ENCODE measurements at places on chromosomes 5 and 9.

DNA sequence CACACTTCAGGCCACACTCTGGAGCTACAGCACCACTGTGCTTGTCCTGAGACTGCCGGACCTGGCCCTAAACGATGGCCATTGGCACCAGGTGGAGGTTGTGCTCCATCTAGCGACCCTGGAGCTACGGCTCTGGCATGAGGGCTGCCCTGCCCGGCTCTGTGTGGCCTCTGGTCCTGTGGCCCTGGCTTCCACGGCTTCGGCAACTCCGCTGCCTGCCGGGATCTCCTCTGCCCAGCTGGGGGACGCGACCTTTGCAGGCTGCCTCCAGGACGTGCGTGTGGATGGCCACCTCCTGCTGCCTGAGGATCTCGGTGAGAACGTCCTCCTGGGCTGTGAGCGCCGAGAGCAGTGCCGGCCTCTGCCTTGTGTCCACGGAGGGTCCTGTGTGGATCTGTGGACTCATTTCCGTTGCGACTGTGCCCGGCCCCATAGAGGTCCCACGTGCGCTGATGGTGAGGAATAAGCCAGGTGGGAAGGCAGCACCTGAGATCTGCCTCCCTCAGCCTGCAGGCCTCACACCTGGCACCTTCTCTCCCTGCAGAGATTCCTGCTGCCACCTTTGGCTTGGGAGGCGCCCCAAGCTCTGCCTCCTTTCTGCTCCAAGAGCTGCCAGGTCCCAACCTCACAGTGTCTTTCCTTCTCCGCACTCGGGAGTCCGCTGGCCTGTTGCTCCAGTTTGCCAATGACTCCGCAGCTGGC is 14.7 kb downstream of the CRB2 start:
- no peak for DNase-seq

GRCh38 chr5:14076561-14076960 is 66.6 kb upstream of the TRIO start:
- DNase-seq: no peak

- DNase-seq: no peak
These were observed 52.2 kb downstream of the SGCD start for GRCh38 chr5:156379206-156379605.

- no peak for DNase-seq
These were observed 97.8 kb downstream of the FBXW11 start for GRCh38 chr5:171908638-171909037.

DNA sequence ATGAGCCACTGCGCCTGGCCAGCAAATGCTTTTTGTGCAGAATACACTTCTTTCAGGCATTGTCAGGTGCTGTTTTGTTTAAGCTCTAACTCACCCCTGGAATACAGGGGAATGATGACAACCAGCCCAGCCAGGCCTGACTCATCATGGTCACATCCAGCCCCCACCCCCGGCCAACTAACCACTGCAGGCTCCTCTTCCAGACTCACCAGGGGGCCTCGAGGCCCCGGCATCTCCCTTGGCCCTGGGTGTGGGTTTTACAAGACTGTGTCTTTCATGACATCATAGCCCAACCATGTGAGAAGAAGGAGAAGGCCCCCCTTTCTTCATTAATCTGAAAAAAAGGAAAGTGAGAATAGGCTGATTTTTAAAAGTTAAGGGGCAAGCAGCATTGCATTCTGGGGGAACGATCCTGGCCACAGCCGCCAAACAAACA is 35.5 kb downstream of the OLFML2A start:
- DNase-seq: peak; percentile 32

- DNase-seq: no peak
These were observed 463.5 kb upstream of the RGMB start for GRCh38 chr5:98309785-98310598.

DNA sequence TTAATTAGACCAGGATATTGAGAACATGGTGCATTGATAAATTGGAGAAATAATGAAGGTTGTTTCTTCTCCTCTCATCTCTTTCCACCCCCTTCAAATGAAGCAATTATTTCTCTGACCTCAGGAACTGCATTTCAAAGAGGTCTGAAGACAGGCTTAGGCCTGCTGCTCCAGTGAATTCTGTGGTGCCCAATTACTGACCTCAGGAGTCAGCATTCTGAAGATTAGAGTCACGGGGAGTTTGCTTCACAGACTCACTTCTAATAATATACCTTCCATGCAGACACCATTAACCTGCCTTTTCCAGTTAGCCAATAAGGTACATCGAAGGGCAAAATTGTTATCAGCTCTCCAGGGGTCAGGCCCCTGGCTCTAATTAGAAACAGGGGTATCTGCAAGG is 270.9 kb downstream of the GAS1 start:
- DNase-seq: no peak

- no peak for DNase-seq
These were observed 131.5 kb upstream of the OTULINL start for GRCh38 chr5:14450018-14450524.

DNA sequence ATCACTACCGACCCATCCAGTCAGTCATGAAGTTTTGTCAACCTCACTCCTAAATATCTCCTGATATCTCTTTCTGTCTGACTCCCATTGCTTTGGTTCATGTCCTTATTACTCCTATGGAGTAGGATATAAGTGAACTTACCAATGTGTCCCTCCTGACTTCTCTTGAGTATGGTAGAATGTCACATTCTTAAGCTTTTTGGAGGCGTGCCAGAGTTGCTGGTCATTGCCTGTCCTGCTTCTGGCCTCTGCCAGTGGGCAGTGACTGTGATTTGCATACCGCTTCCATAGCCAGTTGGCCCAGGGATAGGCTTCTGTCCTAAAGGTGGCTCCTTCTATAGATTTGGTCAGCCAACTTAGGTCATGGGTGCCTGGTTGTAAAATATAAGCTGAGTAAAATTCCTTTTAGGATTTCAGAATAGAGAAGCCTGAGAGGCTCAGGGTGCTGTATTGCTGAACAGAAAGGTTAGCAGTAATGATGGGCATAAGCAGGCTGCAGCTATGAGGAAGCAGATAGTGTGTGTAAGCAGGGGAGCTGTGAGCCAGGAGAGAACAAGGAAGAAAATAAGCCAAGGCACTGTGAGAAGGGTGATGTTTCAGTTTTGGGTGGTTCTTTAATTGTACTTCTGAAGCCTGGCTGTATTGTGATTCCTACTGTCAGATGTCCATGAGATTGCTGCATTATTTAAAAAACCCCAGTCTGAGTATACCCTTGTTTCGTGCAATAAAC is 16.1 kb upstream of the MARCHF3 start:
- DNase-seq: no peak

GRCh38 chr5:26572480-26572879 is 465.9 kb downstream of the CDH9 start:
- DNase-seq: no peak

GRCh38 chr5:71743155-71743554 is 24.1 kb downstream of the CARTPT start:
- DNase-seq: no peak

GRCh38 chr5:30804739-30805505 is 388.6 kb upstream of the CDH6 start:
- DNase-seq: peak; percentile 27

DNA sequence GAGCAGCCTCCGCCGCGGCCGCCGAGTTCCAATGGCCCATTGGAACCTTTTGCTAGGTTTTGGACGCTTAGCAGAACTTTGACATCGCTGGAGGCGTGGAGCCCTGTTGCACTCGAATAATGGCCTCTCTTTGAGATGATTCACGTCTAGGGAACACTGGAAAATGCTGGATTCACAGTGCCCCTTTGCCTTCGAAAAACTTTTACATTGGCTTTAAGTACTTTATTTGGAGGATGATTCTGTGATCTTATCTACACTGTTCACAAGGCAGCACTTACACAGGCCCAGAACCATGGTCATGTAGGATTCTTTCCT is 536 bp upstream of the PPIC start:
- no peak for DNase-seq

- DNase-seq: no peak
These were observed 10.9 kb downstream of the ACTL7B start for GRCh38 chr9:108844856-108845255.

- no peak for DNase-seq
These were observed 18.9 kb downstream of the CAMK2A start for GRCh38 chr5:150270541-150271295.

- DNase-seq: no peak
These were observed 408.2 kb upstream of the TLE4 start for GRCh38 chr9:79163544-79163943.

DNA sequence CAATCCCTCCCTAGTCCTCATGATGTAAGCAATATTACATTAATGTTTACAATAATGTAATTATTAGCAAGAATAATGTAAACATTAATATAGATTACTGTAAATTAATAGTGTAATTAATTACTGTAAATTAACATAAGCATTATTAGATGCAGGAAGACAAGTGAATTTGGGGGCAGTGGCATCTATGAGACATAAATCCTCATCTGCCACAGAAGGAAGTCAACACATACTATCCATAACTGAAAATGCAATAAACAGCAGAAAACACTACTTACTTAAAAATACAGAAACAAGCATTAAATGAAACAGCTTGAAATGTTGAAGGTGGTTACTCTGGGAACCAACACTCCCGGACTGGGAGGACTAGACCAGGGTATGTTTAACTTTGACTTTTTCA is 685 bp upstream of the NIPSNAP3A start:
- DNase-seq: no peak

- no peak for DNase-seq
These were observed 66.5 kb downstream of the PTCD2 start for GRCh38 chr5:72386639-72387038.

GRCh38 chr5:135139381-135140134 is 105.5 kb upstream of the PITX1 start:
- DNase-seq: no peak

DNA sequence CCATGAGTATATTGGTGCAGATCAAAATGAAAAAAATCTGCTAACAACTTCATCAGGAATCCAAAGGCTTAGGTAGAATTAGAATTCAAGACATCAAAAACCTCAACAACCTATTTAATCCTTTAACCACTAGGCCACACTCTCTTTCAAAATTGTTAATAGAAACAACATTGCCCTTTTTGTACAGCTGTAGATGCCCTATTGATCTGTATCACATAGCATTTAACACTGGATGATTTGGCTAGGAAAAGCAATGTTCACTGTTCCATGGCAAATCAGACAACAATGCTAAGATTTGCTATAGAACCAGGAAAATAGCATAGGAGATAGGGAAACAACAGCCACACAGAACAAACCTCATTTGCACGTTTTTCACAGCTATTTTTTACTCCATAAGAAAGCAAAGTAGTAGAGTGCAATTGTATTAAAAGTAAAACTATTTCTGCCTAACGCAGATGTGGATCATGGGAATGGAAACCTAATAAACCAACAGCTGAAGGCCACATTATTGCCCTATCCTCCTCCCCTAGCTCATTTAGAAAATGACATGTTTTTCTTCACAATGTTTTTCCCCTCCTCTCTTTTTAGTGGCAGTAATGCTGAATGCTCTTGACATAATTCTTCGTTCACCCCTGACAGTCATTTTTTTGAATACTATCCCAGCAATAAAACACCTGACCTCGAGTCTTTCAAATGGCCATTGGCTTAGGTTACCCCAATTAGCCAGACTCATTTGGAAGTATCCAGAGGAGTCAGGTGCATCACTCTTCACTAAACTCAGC is 373.0 kb upstream of the CCNH start:
- DNase-seq: no peak

- no peak for DNase-seq
These were observed 19.7 kb upstream of the RGS7BP start for GRCh38 chr5:64486163-64486562.

DNA sequence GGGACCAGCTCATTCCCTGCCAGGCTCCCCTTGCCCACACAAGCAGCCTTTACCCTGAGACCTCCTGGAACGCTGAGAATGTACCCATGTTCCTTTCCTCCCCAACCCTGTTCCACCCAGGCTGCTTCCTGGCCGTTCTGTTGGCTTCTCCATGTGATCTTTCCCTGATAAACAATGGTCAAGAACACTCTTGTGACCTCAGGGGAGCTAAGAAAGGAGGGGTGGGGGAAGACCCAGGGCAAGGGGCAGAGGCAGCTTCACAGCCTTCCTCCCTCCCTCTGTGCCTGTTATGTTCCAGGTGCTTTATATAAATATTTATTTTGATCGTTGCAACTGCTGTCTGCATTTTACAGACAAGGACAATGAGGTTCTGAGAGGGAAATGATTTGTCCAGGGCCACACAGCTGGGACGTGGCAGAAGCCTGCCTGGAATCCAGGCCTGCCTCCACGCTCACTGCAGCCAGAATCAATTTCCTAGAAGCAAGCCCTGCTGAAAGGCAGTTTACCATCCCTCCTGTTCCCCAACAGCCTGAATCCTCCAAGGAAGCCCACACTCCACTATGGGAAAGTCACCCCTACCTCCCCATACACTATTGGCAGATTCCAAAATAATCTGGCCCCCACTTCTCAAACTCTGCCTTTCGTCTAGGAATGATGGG is 3.9 kb downstream of the SHROOM1 start:
- no peak for DNase-seq

- peak; percentile 60 for DNase-seq
These were observed 72.7 kb downstream of the C9orf57 start for GRCh38 chr9:71987471-71988371.

DNA sequence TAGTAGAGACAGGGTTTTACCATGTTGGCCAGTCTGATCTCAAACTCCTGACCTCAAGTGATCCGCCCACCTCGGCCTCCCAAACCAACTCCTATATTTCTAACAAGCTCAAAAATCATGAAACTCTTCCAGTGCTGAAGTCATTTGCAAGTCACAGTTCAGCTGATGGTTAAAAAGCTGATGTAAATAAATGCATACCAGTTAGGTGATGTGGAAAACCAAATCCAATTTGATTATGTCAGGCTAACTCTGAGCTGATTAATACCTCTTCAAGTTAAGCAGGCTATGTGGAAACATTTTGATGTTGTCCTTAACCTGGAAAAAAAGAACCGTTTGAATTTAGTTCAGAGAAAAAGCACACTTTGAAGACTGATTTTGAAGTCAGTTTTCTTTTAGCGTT is 51.0 kb downstream of the TMEM252 start:
- no peak for DNase-seq

GRCh38 chr5:113562828-113563400 is 49.4 kb downstream of the YTHDC2 start:
- no peak for DNase-seq

GRCh38 chr9:77783518-77783917 is 135.4 kb upstream of the GNA14 start:
- no peak for DNase-seq

GRCh38 chr5:139828207-139828895 is 32.7 kb downstream of the PSD2 start:
- no peak for DNase-seq

DNA sequence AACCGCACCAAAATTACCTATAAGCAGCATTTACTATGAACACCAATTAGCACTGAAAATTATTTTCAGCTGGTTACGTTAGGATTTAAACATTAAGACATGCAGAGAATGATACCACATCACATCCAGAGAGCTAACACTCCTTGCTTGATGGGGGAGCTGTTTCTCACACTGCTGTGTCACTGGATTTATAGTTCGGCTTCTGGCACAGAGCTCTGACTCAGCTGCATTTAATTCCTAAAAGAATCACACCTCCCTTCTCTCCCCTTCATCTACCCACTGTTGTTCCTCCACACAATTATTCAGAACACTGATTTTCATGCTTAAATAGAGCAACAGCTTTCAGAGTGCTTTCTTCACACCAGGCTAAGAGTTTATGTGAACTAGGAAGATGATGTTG is 82.6 kb upstream of the SV2C start:
- no peak for DNase-seq

- DNase-seq: no peak
These were observed 17.5 kb upstream of the JAK2 start for GRCh38 chr9:4967523-4967922.
